ENCODE measurements at places on chromosomes 5 and 9.

- DNase-seq: no peak
These were observed 8.4 kb downstream of the PTGES2 start for GRCh38 chr9:128118971-128119665.

DNA sequence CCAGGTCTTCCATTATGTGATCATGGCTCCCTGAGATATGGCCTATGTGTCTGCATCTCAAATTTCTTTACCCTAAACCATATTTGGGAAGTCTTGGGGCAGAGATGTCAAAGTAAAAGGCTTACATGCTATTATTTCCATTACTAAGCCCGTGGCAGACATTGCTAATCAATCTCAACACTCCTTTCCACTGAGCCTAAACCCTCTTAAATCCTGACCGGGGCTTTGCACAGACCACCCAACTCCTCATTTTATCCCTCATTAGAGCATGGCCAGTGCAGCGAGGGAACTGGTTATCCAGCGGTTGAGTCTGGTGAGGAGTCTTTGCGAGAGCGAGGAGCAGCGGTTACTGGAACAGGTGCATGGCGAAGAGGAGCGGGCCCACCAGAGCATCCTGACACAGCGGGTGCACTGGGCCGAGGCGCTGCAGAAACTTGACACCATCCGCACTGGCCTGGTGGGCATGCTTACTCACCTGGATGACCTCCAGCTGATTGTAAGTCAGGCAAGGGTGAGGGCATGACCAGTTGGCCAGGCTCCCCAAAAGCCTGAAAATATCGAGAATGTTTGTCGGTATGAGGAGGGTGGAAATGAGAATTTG, 11.0 kb downstream of the BSPRY start:
- no peak for DNase-seq

DNA sequence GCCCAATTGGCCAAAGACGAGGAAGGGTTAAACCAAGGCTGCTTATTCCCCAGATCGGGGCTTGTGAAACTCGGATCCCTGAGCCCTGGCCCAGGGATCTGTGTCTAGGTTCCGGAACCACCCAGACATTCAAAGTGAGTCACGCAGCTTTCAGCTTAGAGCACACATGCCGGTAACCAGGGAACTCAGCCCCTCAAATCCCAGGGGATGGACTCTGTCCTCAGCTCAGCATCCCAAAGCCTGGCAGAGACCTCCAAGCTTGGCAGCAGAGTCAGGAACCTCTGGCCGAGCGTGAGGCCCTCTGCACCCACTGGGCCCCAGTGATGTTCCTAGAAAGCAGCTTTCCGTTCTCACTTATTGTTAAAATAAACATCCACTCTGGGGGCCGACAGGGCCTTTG, 5.1 kb downstream of the PNPLA7 start:
- DNase-seq: no peak

- no peak for DNase-seq
These were observed 150.9 kb downstream of the BRINP1 start for GRCh38 chr9:119218293-119218692.

DNA sequence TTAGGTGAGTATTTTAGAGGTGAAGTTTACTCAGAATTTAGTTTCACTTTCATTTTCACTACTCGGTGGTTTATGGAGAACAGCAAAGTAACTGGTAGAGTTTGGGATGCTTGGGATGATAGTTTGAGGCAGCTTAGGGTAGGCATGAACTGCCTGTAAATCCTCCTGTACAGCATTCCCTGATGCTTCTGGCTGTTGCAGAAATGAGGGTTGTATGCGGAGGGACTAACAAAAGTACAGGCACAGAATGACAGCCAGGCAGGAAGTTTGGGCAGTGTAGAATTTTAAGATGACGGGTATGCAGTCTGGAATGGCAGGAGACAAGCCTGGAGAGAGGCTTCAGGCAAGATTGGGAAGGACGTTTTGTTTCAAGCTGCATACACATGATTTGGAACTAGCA, 48.0 kb upstream of the FAM120AOS start:
- DNase-seq: no peak
